ENCODE measurements at places on chromosomes 2 and 18.

DNA sequence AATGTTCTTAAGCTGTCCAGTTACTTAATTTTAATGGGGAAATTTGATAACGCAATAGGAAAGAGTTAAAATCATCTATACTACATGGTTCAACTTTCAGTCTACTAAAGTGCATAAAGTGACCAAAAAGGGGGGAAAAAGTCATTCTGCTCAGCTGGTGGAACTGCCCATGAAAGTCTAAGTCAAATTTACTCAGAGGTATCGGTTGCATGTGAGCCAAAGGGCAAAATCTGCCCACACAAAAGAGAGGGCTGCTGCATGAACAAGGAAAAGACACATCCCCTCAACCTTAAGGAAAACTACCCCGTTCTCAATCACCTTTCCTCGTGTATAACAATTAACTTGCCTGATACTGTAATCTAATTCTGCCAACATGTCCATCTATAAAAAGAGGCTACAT is 126.1 kb downstream of the TCF4 start:
- DNase-seq, result no peak

- no peak for DNase-seq
These were observed 15.7 kb upstream of the C2orf69 start for GRCh38 chr2:199895406-199895805.

DNA sequence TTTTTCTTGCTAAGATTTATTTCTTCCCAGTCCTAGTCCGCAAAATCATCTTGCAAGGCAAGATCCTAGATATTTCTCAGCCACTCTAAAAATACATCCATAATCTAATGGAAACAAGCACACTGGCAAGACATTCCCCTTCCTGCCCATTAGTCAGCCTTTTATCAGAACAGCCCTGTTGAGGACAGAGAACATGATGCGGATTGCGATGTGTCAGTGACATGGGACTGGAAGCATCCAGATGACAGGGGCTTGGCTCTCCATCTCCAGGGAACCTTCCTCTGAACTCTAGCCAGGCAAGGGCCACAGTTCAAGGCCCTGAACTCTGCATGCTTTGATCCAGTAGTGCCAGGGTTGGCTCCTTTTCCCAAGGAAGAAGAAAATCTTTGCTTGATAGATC is 70.0 kb downstream of the VSNL1 start:
- DNase-seq, result no peak

GRCh38 chr18:47747260-47747795 is 183.1 kb downstream of the SMAD2 start:
- no peak for DNase-seq

DNA sequence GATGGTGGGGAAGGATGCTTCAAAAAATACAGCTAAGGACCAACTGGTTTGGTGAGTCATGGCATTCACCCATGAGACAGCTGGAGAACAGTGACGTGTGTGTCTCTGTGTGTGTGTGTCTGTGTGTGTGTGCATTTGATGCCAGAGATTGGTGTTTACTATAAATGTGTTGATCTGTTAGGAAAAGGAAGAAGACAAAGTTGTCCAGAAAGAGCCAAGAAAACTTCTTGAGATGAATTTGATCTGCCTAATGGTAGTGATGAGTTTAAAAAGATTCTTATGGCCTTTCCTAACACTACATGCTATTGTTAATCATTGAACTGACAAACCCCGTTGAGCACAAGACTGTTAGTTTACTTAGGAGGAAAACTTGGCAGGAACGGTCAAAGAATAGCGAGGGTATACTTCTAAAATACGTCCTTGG is 36.4 kb upstream of the IL1R1 start:
- no peak for DNase-seq

- no peak for DNase-seq
These were observed 107.9 kb upstream of the LMAN1 start for GRCh38 chr18:59466980-59467379.

DNA sequence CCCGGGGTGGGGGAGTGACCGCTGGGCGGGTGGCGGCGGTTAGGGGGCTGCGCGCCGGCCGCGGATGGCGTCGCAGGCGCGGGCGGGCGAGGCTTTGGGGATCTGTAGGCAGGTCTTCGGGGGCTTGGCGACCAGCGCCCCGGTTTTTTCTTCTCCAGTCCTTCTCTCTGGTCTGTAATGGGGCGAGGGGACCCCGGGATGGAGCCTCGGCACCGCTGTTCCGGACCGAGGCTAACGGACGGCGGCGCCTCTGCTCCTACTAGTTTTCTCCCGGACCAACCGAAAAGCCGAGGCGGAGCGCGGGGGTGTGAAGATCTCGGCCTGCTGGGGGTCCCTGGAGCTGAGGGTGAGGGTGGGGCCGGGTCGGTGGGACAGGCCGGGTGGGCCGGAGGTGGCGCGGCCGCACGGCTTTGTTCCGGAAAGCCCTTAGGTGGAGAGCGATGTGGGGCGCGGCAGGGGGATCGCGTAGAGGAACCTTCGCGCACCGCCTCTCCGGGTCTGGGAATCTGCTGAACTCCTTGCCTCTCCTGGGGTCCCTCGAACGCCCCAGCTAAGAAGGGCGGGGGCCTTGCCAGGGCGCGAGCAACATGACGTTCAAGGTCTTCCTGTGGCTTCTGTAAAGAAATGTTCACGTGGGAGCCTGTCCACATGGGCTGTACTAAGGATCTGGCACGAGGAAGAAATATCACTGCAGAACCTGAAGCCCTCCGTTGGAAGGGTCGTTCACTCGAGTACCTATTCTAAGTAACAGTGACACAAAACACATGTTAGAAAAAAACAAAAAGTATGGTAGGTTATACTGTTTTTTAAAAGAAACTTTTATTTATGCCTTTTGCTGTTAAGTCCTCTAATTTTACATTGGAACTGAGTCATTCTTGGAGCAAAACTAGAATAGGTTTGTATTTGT is 861 bp downstream of the SLC39A10 start:
- DNase-seq, result peak; percentile 62

- no peak for DNase-seq
These were observed 1135.9 kb downstream of the CNTNAP5 start for GRCh38 chr2:125160947-125161346.

- no peak for DNase-seq
These were observed 976.1 kb upstream of the GYPC start for GRCh38 chr2:125679903-125680302.

GRCh38 chr18:62863579-62864001 is 148.2 kb downstream of the PHLPP1 start:
- no peak for DNase-seq

DNA sequence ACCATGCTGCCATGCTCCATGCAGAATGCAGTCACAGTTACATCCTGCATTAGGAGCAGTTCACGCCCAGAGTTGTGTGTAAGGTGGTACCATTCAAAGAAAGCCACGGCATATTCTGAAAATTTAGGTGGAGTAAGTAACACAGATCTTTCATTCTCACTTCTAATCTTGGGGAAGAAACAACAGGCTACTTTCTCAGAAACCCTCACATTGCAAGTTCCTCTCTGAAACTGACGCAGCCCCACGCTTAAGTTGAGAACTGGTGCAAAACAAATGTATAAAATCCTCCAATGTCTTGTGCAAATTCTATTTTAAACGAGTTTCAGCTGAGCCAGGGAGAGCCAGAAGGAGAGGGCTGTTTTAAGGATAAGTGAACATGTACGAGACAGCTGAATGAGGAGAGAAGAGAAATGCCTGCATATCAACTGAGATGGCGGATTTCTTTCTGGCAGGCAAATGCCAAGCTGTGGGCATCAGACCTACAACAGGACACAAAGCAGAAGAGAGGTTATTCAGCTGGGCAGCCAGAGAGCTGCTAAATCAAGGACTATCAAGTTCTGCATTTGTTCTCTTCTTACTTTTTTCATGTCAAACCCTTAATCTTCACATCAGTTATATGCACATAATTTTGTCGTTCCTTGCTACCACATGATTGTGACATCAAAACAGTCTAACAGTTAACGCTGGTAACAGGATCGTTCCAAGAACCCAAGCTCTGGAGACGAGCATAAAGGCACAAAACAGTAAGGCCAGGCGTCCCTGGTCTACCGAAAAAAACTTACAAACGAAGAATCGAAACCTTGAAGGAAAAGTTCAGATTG is 6.4 kb downstream of the ARL4C start:
- peak; percentile 12 for DNase-seq

GRCh38 chr2:222942977-222943376 is 82.1 kb downstream of the ACSL3 start:
- no peak for DNase-seq

DNA sequence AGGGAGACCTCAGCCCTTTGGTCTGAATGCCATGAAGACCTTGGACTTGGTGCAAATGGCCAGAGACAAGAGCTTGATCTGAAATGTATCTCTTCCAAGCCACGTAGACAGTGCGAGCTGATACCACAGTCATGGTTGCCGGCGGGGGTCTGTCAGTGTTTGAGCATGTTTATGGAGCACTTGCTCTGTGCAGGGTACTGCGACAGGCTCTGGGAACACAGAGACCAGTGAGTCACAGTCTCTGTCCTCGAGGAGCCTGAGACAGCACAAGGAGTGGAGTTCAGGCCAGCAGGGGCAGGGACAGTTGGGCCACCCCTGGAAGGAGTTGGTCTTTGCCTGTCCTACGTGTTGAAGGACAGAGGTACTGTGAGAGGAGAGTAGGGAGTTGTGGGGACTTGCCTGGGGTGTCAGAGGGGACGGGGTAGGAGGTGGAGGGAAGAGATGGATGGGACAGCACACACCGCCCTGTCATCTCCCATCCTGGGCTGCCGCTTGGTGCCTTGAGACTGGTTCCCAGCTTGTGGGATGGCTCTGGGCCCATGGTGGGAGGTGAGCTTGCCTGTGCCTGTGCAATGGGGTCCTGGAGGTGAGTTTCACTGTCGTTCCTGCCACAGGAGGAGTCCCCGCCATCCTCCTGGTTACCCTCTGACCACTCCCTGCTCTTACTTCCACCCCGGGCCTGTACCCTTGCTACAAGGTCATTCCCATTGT is 39.5 kb downstream of the ATP6V1C2 start:
- no peak for DNase-seq

DNA sequence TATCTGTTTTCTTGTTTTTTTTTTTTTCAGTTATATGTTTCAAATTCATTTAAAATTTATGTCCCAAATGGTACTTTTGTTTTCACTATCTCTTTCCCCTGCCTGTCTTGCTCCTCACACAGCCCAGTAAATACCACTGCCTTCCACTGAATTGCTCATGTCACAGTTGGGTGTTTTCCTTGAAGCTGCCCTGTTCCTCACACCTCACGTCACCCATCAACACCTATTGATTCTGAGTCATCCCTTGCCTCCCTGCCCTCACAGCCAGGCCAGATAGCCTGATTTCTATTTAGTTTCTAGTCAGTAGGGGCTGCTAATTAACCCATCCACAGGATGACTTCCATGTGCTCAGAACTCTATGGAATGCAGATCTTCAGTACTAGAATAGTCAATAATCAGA is 25.3 kb downstream of the FSHR start:
- DNase-seq, result no peak

DNA sequence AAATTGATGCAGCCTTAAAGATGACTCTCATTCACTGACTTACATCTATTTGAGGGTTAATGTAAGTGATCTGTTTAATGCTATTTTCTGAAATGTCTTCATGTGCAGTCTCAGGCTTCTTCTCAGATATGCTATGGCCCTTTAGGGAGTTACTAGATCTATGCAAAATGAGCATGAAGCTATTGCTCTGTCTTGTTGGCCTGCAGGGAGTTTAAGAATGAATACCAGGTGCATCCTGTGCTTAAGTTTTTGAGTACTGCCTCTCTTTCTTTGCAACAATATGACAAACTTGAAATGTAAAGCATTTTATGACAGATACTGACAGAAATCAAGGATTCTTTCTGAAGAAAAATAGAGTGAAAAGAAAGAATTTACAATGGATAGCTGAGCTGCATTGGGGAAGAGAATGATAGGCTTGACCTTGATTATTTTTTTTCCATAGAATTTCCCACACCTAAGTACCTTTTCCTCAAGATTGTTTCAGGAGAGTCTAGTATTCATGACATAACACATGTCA is 1058.3 kb upstream of the TMEFF2 start:
- no peak for DNase-seq

GRCh38 chr2:166516712-166517303 is 22.8 kb upstream of the SCN7A start:
- DNase-seq, result no peak

- no peak for DNase-seq
These were observed 78.7 kb upstream of the OTOF start for GRCh38 chr2:26556309-26557243.

- no peak for DNase-seq
These were observed 17.2 kb downstream of the GKN2 start for GRCh38 chr2:68935471-68935870.

DNA sequence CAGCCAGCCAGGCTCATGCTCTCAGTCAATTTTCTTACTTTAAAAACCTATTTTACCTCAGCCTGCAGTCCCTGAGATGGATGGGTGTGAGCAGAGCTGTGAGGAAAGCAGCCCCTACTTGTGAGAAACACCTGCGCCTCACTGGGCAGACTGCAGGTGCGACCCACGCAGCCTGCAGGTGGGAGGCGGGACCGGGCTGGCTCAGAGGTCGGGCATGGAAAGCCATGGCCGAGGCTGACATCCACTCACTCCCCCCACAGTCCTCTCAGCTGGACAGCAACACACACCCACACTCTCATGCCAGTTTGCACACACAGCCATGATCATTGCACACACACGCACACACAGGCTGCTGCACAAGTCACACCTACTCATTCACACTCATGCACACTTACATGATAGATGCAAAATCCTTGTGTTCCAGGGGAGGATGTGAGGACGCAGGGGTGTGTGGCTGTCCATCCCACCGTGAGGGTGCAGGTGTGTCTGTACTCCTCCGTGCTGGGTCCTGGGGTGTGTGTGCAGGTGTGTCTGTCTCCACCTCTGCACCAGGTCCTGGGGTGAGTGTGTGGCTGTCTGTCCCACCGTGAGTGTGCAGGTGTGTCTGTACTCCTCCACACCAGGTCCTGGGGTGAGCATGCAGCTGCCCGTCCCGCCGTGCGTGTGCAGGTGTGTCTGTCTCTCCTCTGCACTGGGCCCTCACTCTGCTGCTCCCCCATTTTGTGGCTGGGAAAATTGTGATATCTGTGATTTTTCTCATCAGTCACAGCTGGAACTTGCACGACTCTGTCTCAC is 166.5 kb downstream of the RTP5 start:
- no peak for DNase-seq

GRCh38 chr2:160582490-160583145 is 89.0 kb upstream of the RBMS1 start:
- no peak for DNase-seq

Data from stimulated activated CD4-positive, alpha-beta T cell treated with anti-CD3 and anti-CD28 coated beads, Interleukin-4, amount 100 ng/mL, for 4 hours (primary cell).